T-helper 17 cell (primary cell): ENCODE measurements at places on chromosomes 5 and 9. TPM values are rescaled to one million over a fixed set of nuclear protein-coding genes. Genes with fewer than 3 reads are reported as not detected.
A peak's percentile ranks its signal among the peaks of the same experiment; 100 is the strongest.

- no peaks in the 10 kb centered on the region for H3K4me1 ChIP-seq
- no peak overlapping the region for H3K4me3 ChIP-seq
- no peaks in the 10 kb centered on the region for H3K27me3 ChIP-seq
- peaks cover 10% of the 10 kb centered on the region for H3K36me3 ChIP-seq
- no peak overlapping the region for H3K27ac ChIP-seq
Measured at GRCh38 chr9:133767625-133768024, 29.5 kb upstream of the SARDH start.

DNA sequence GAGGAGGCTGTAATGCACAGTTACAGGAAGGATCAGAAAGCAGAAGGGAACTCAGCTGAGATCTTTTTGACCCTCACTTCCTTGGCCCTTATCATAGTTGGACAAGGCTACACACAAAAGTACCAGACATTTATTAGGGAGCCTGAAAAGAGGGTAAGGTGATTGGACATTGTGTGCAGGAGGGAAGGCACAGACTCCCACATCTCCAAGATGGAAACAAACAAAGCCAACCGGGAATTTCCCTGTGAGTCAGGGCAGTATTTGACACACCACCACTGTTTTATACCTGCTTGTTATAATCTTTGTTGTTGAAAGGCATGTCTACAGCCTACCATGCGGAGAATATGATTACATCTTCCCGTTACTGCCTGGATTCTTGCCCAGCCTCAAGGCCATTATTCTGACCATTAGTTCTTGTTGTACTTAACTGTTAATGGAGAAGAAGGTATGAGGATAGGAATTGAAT is 3.0 kb upstream of the CCNG1 start:
- H3K27me3 ChIP-seq = peaks cover 5% of the 10 kb centered on the region
- no peak overlapping the region for H3K27ac ChIP-seq
- H3K36me3 ChIP-seq = peaks cover 4% of the 10 kb centered on the region
- no peak overlapping the region for H3K4me3 ChIP-seq
- no peak for DNase-seq
- peaks cover 22% of the 10 kb centered on the region for H3K4me1 ChIP-seq

- no peak overlapping the region for H3K4me3 ChIP-seq
- H3K27me3 ChIP-seq = peaks cover 47% of the 10 kb centered on the region
- H3K27ac ChIP-seq = no peak overlapping the region
- H3K36me3 ChIP-seq = no peaks in the 10 kb centered on the region
- DNase-seq = no peak
- no peaks in the 10 kb centered on the region for H3K4me1 ChIP-seq
Measured at GRCh38 chr5:156715287-156715686, 134.8 kb upstream of the PPP1R2B start.

DNA sequence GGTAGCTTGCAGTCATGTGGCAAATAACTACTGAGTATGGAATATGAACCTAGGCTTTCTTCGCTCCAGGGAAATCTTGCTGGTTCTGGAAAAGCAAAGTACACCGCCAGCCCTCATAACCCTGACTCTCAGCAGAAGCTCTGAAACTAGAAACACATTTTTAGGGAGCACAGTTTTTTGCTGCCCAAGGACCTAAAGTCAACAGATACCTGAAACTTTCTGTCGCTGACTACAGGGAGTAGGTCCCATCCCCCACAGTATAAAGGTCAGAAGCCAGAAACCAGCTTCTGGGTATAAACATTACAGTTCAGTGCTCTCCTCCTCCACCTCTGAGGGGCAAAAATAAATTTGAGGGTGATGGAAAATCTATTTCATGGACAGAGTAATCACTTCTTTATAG is 3.0 kb downstream of the ATOX1 start:
- peak overlapping the region; percentile 15 for H3K4me3 ChIP-seq
- no peak for DNase-seq
- H3K27me3 ChIP-seq = no peaks in the 10 kb centered on the region
- no peaks in the 10 kb centered on the region for H3K36me3 ChIP-seq
- H3K4me1 ChIP-seq = peaks cover 33% of the 10 kb centered on the region

GRCh38 chr9:3730511-3730922 is 204.7 kb upstream of the RFX3 start:
- H3K4me3 ChIP-seq = no peak overlapping the region
- peaks cover 9% of the 10 kb centered on the region for H3K4me1 ChIP-seq
- no peaks in the 10 kb centered on the region for H3K27me3 ChIP-seq
- peak overlapping the region; percentile 62 for H3K27ac ChIP-seq
- DNase-seq = no peak

Gene SVEP1
- 0.08 TPM for total RNA-seq

Gene LCN9
- total RNA-seq = not detected

Gene PCDHA11
- not detected for total RNA-seq

Gene GHR
- not detected for total RNA-seq

Gene LRRC19
- not detected for total RNA-seq
